T-helper 17 cell (primary cell): ENCODE measurements at places on chromosomes 13 and 19.
A peak's percentile ranks its signal among the peaks of the same experiment; 100 is the strongest.

GRCh38 chr13:111278258-111278657 is 42.2 kb upstream of the TEX29 start:
- DNase-seq, result no peak
- H3K4me1 ChIP-seq, result peaks cover 6% of the 10 kb centered on the region
- no peak overlapping the region for H3K27ac ChIP-seq

- no peak overlapping the region for H3K4me3 ChIP-seq
- H3K27me3 ChIP-seq, result no peaks in the 10 kb centered on the region
- DNase-seq, result no peak
- H3K27ac ChIP-seq, result peak overlapping the region; percentile 71
- H3K36me3 ChIP-seq, result peaks cover 6% of the 10 kb centered on the region
Measured at GRCh38 chr13:45412274-45413049, 5.7 kb downstream of the SLC25A30 start.

DNA sequence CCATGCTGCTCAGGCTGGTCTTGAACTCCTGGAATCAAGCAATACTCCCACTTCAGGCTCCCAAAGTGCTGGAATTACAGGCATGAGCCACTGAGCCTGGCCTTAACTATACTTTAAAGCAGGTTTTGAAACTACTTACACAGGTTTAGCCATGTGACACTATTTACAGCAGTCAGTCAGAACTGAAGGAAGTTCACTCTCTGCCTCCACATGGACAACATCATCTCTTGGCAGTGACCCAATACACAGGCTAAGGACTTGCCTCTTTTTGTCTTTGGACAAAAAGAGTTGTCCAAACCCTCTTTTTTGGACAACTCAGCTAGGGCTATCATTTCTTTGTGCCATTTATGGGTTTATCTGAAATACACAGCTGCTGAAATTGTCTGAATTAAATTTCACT is 89.0 kb upstream of the CLDN10 start:
- H3K27ac ChIP-seq, result no peak overlapping the region
- no peak overlapping the region for H3K4me3 ChIP-seq
- no peaks in the 10 kb centered on the region for H3K4me1 ChIP-seq
- no peak for DNase-seq

DNA sequence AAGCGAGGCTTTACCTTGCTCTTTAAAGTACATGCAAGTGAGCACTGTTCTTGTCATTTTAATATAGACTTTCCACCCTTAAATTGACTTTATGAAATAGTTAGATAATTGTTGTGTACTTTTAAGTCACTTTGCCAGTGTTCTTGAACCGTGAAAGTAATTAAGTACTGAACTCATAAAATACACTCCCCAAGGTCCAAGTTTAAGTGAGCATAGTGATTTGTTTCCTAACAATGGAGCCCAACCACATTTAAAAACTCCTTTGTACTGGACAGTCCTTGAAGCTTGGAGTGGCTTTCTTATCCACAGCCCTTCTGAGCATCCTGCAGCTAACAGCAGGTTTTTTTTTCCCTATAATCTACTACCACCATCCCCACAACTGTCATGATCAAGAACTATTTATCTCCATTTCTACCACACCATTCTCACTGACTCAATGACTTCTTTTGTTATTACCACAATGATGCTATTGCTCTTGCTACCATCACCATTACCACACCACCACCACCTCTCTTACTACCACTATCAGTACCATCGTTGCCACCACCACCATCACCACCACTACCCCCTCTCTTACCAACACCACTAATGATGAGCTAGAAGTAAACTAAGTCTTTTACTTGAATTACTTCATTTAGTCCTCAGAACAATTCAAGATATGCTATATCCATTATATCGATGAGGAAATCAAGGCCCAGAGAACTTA is 452.6 kb downstream of the DIAPH3 start:
- no peaks in the 10 kb centered on the region for H3K4me1 ChIP-seq
- peaks cover 4% of the 10 kb centered on the region for H3K36me3 ChIP-seq
- H3K27ac ChIP-seq, result no peak overlapping the region
- no peak for DNase-seq
- H3K27me3 ChIP-seq, result no peaks in the 10 kb centered on the region

DNA sequence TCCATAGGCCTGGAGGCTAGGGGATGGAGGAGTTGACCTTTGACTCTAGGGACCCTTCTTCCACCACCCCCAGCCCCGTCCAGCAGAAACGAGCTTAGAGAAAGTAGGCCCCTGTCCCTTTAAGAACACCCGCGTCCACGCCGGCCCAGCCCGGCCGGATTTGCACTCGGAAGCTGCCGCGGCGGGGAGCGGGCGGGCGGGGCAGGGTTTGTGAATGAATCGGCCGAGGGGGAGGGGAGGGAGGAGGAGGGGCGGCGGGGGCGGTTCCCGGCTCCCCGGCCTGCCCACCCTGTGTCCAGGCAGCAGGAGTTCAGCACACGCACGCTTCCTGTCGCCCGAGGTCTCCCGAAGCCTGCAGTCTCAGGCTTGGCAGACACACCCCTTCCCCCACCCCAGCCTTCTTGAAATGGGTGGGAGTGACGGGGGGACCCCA is 1.5 kb downstream of the UNC13A start:
- H3K4me3 ChIP-seq, result peak overlapping the region; percentile 50
- peaks cover 51% of the 10 kb centered on the region for H3K27me3 ChIP-seq
- H3K36me3 ChIP-seq, result peaks cover 6% of the 10 kb centered on the region
- H3K4me1 ChIP-seq, result peaks cover 4% of the 10 kb centered on the region
- no peak for DNase-seq

DNA sequence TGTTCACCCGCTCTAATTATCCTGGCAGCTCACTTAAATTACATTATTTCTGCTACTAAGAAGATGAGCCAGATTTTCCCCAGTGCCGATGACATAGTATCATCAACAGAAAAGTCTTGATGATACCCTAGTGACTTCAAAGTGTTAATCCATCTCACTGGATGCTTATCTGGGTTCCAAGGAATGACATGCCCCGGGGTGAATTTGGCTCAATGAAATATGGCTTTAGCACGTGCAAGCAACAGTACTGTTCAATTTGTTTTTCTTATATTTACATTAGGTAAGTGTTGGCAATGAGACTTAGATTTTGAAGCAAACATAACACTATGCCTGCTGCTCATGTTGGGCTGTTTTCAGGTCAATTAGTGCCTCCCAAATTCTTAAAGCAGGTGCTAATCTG is 548.2 kb upstream of the SLITRK1 start:
- DNase-seq, result no peak
- H3K4me1 ChIP-seq, result no peaks in the 10 kb centered on the region
- no peak overlapping the region for H3K27ac ChIP-seq
- no peaks in the 10 kb centered on the region for H3K36me3 ChIP-seq
- H3K4me3 ChIP-seq, result no peak overlapping the region

- DNase-seq, result no peak
- no peaks in the 10 kb centered on the region for H3K27me3 ChIP-seq
Measured at GRCh38 chr13:80171096-80171495, 169.8 kb downstream of the SPRY2 start.

GRCh38 chr13:64223016-64223415 is 2807.4 kb upstream of the PCDH20 start:
- H3K4me3 ChIP-seq, result no peak overlapping the region
- no peak for DNase-seq
- no peaks in the 10 kb centered on the region for H3K27me3 ChIP-seq
- no peak overlapping the region for H3K27ac ChIP-seq
- H3K36me3 ChIP-seq, result no peaks in the 10 kb centered on the region
- H3K4me1 ChIP-seq, result no peaks in the 10 kb centered on the region

GRCh38 chr13:35552172-35552844 is 75.8 kb upstream of the MAB21L1 start:
- no peak overlapping the region for H3K27ac ChIP-seq
- no peaks in the 10 kb centered on the region for H3K36me3 ChIP-seq
- H3K4me1 ChIP-seq, result no peaks in the 10 kb centered on the region
- no peak overlapping the region for H3K4me3 ChIP-seq

DNA sequence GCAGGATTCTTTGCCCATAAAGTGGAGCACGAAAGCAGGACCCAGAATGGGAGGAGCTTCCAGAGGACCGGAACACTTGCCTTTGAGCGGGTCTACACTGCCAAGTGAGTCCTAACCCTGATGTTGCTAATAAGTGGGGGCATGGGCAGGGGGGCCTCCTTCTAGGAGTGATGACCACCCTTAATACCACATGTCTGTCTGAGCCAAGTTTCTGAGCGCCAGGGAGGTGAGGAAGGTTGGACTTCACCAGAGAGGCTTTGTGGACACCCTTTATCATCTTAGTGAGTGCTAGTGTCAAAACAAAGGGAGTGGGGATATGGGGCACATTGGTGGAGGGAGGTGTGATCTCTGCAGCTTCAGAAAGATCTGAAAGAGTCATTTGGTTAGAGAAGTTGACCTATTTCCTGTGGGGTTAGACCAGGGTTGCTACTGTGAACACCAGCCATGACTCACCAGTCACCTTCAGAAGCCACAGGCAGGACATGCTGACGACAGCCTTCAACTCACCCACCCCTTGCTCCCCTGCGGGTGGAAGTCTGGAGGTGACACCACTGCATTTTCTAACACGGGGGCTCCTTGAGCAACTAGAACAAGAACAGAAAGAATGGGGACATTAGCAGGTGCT is 8.8 kb downstream of the ALOX5AP start:
- peaks cover 13% of the 10 kb centered on the region for H3K36me3 ChIP-seq
- H3K27ac ChIP-seq, result peak overlapping the region; percentile 92
- no peaks in the 10 kb centered on the region for H3K27me3 ChIP-seq
- DNase-seq, result peak; percentile 80

- peaks cover 34% of the 10 kb centered on the region for H3K27me3 ChIP-seq
- H3K36me3 ChIP-seq, result no peaks in the 10 kb centered on the region
- H3K27ac ChIP-seq, result no peak overlapping the region
Measured at GRCh38 chr19:40567040-40567749, 9.5 kb upstream of the SHKBP1 start.

DNA sequence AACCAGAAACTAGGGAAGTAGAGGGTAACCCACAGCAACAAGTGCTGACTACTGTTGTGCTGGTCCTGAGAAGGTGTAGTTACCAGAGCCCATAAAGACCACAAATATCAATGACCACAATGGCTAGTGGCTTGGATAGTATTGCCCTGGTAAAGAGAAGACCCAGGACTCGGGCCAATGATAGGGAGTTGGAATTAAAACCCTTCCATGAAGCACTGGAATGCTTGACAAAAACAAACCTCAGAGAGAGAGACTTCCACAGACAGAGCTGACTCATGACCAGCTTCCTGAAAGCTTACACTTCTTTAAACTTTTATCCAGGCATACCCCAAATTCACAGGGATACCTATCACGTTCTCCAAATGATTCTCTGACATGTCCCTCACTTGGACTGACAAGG is 60.5 kb downstream of the WDR87 start:
- H3K4me1 ChIP-seq, result no peaks in the 10 kb centered on the region
- H3K4me3 ChIP-seq, result no peak overlapping the region
- no peak overlapping the region for H3K27ac ChIP-seq
- DNase-seq, result no peak
- H3K27me3 ChIP-seq, result no peaks in the 10 kb centered on the region
- no peaks in the 10 kb centered on the region for H3K36me3 ChIP-seq

DNA sequence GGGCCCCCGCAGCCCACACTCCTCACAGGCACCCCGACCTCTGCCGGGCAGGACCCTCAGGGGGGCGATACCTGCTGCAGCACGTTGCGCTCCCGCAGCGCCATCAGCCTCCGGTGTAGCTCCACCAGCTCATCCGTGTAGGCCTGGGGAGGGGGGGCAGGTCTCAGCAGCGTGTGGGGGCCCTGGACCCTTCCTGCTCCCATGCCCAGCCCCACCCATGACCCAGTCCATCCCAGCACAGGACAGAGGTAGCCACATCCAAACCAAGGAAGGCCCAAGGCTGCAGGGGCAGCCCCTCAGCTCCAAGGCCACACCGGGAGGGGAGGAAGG is 66.5 kb downstream of the MLLT1 start:
- no peaks in the 10 kb centered on the region for H3K36me3 ChIP-seq
- no peak overlapping the region for H3K27ac ChIP-seq
- H3K27me3 ChIP-seq, result no peaks in the 10 kb centered on the region
- H3K4me3 ChIP-seq, result no peak overlapping the region
- no peaks in the 10 kb centered on the region for H3K4me1 ChIP-seq

DNA sequence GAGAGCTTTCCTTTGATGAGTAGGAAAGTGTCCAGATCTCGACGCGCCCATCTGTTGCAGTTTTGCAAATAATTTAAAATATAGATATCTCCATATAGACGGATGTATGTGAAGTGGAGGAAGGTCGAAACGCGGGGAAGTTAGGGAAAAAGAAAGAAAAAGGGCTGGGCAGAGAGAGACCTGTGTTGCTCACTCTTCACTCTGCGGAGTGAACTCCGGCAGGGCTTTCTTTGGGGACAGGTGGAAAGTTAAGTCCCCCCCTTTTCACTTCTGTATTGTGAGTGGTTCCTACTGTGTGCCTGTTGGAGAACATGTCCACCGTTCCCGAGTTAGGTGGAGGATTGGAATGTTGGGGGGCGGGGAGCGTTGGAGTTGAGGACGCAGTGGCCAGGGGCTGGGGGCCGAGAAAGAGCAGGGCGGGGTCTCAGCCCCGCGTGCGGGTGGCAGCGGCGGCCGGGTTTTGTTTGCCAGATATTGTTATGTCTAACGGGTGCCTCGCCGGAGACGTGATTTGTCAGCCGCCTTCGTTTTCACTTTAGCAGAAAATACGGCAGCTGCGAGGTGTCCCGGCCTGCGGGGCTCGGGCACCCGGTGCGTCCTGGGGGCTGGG is 145.1 kb upstream of the ZNF536 start:
- peaks cover 65% of the 10 kb centered on the region for H3K27me3 ChIP-seq
- DNase-seq, result no peak
- H3K27ac ChIP-seq, result no peak overlapping the region
- H3K4me1 ChIP-seq, result peaks cover 20% of the 10 kb centered on the region
- H3K36me3 ChIP-seq, result peaks cover 16% of the 10 kb centered on the region

- H3K27ac ChIP-seq, result no peak overlapping the region
- peaks cover 2% of the 10 kb centered on the region for H3K4me1 ChIP-seq
- H3K36me3 ChIP-seq, result peaks cover 2% of the 10 kb centered on the region
- H3K4me3 ChIP-seq, result no peak overlapping the region
- DNase-seq, result no peak
Measured at GRCh38 chr19:7250951-7251350, 43.3 kb downstream of the INSR start.

DNA sequence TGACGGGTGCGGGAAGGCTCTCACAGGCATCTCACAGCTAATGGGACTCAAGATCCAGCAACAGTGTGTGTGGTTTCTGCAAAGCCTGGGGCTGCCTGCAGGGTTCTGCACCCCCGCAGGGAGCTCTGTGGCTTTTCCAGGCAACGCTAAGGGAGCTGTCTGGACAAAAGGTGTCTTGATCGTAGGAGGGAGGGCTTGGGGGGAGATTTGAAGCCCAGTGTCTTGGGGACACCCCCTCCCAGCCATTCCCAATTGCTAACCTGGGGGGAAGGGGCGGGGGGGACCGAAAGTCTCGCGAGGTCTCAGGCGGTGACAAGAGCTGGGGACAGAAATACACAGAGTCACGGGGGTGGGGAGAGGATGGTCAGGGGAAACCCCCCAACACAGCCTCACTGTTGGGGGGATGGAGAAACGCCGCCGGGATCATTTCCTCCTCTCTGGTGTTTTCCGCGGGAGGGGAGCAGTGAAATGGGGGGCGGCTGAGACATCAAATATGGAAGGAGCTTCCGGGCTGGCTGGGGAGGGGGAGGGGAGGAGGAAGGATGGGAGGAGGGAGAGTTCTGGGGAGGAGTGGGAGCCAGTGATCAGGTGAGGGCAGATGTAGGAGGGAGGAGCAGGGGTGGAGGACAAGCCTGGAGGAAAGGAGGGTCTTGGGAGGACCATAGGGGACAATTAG is 13.3 kb downstream of the KCNC3 start:
- H3K4me1 ChIP-seq, result peaks cover 9% of the 10 kb centered on the region
- no peak for DNase-seq
- H3K4me3 ChIP-seq, result peak overlapping the region; percentile 41
